Motor neuron (in vitro differentiated cells): ENCODE measurements at places on chromosomes 3 and 15. TPM values are rescaled to one million over a fixed set of nuclear protein-coding genes. Genes with fewer than 3 reads are reported as not detected.
A peak's percentile ranks its signal among the peaks of the same experiment; 100 is the strongest.

GRCh38 chr3:85255949-85256348 is 297.2 kb downstream of the CADM2 start:
- ATAC-seq: peak; percentile 38

- ATAC-seq: no peak
Measured at GRCh38 chr3:24120434-24120833, 175.3 kb downstream of the NR1D2 start.

The PRSS50 gene
- total RNA-seq: 0.21 and 0.27 TPM in 2 replicates

GRCh38 chr3:31321620-31322019 is 211.1 kb upstream of the STT3B start:
- no peak for ATAC-seq

DNA sequence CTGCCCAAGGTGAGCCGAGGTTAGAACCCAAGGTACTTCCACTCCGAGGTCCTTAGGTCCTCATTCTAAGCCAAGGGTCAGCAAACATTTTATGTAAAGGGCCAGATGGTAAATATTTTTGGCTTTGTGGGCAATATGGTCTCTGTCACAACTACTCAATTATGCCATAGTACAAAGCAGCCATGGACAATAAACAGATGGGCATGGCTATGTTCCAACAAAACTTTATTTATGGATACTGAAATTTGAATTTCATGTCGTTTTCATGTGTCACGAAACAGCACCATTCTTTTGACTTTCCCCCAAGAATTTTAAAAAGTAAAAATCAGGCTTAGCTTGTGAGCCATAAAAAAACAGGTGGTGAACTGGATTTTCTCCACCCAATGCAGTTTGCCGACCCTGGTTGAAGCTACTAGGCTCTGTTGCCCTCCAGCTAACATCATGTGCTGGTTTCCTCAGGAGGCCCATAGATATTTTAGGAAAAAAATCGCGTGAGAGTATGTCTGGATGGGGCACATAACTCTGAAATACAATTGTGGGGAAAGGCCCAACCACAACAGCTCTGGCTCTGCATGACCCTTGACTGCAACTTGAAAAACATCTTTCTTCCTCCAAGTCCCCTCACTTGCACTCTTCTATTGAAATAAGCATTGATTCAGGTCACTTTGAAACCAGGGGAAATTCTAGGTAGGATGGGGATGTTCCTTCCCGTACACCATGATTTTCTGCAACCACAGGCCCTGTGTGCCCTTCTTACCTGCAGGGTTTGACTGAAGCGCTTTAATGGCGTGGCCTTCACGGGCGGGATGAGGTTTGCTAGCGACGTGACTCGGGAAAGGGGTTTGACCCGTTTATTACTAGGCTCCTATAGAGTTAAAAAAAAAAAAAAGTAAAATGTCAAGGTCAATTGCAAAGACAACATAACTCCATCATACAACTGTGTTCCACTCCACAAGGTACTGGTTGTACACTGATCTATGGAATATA is 28.5 kb downstream of the ARHGEF3 start:
- ATAC-seq: no peak

The VEPH1 gene
- 6.8 and 6.9 TPM in 2 replicates for total RNA-seq

The COX5A gene
- 171 and 181 TPM in 2 replicates for total RNA-seq

DNA sequence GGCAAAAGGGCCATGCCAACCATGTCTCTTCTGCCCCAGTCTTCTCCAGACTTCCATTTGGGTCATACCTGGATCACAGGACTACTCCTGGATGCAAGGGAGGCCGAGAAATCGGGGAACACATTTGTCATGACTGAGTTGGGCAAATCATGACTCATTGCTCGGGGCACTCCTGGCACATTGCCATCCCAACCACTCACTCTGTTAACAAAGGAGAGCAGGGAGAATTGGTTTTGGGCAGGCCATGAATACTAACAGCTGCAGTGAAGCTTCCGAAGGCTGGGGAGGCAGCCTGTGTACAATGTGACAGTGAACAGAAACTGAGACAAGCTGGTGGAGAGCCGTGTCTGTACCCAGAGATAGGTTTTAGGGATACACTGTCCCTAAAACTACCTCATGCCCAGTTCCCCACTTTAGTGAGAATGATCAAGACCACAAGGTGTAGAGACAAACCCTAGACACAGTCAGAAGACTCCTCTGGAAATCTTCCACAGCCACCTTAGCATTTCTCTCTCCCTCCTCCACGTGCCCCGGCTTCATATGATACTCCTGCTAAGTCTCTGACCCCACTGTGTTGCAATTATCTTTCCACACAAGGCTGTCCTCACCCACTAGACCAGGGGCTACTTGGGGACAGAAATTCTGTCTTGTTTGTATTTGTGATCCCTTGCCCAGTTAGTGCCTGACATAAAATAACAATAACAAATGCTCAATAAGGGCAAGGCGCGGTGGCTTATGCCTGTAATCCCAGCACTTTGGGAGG is 10.5 kb upstream of the BUB1B start:
- peak; percentile 86 for ATAC-seq

The ADPRH gene
- total RNA-seq: 0.31 and 0.60 TPM in 2 replicates

GRCh38 chr3:126693921-126694320 is 10.1 kb upstream of the CHCHD6 start:
- no peak for ATAC-seq

The EPHB1 gene
- 1.1 and 1.6 TPM in 2 replicates for total RNA-seq

The CYP1A1 gene
- total RNA-seq: 0.21 and 0.97 TPM in 2 replicates

DNA sequence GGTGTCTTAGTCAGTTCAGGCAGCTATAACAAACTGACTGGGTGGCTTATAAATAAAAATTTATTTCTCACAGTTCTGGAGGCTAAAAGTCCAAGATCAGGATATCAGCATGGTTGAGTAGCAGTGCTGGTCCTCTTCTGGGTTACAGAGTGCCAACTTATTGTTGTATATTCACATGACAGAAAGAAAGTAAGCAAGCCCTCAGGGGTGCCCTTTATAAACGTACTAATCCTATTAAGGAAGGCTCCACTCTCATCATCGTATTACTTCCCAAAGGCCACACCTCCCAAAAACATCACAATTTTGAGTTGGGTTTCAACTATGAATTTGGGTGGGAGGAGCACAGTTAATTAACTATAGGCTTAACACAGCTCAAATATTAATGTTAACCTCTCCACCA is 653.0 kb downstream of the DIPK2A start:
- ATAC-seq: no peak

GRCh38 chr3:171415070-171415469 is 45.1 kb downstream of the TNIK start:
- no peak for ATAC-seq

- no peak for ATAC-seq
Measured at GRCh38 chr3:53888232-53888631, 3.4 kb downstream of the SELENOK start.

The CHRD gene
- total RNA-seq: 6.9 and 7.8 TPM in 2 replicates

DNA sequence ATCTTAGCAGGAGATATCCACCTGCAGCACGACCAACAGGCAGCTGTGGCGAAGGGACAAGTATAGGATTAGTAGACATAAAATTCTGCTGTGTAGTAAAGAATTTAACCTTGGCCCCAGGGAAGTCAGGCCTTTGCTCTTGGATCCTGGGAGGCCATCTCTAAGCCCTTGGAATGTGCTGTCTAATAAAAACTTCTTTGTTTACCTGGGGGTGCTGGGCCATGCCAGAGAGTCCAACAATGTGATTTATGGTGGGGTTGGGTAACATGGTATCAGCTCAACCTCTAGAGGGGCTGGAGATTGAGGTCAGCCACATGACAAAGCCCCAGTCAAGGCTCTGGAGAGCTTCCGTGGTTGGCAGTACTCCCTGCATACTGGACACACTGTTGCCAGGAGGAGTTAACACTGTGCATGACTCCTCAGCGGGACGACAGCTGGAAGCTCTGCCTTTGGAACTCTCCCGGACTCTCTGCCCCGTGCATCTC is 52.4 kb downstream of the HEG1 start:
- peak; percentile 77 for ATAC-seq

The ALAS1 gene
- total RNA-seq: 47.3 and 51.1 TPM in 2 replicates

- no peak for ATAC-seq
Measured at GRCh38 chr3:64160000-64160695, 65.1 kb downstream of the PRICKLE2 start.

DNA sequence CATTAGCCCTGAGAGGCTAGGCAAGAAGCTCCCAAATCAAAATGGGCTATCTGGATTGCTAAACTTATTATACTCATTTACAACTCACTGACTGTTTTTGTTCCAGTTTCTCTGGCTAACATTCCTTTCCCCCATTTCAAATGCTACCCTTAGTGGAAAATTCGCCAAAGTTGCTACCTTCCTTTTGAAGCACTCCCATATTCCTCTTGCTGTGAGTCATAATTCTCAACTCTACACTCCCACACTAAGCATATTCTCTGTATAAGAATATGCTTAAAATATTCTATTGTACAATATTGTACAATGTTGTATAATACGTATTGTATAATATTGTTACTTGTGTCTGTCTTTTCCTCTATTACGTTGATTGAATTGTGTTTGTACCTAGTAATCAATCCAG is 398.6 kb downstream of the PYDC2 start:
- no peak for ATAC-seq

GRCh38 chr3:118801899-118802298 is 232.7 kb downstream of the IGSF11 start:
- no peak for ATAC-seq

- peak; percentile 25 for ATAC-seq
Measured at GRCh38 chr3:71728632-71729342, 3.6 kb upstream of the EIF4E3 start.

The ZWILCH gene
- 16.4 and 18.0 TPM in 2 replicates for total RNA-seq

The SEMA5B gene
- total RNA-seq: 2.1 and 3.0 TPM in 2 replicates

DNA sequence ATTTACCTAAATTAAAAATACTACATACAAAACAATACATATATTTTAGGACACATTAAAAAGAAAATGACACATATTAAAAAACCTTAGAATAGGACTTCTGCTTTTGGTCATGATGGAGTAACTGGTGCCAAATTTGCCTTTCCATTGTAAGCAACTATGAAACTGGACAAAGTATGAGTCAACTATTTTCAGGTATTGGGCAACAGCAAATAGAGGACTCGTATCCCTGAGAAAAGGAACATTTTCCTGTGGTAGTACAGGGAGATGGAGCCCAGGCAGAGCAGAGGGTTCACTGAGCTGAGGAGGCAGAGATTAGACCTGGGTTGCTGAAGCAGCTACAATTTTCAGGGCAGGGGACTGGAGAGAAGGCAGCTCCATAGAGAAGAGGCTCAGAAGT is 14.7 kb downstream of the CCR1 start:
- no peak for ATAC-seq
